ENCODE measurements at places on chromosomes 13 and 19.

DNA sequence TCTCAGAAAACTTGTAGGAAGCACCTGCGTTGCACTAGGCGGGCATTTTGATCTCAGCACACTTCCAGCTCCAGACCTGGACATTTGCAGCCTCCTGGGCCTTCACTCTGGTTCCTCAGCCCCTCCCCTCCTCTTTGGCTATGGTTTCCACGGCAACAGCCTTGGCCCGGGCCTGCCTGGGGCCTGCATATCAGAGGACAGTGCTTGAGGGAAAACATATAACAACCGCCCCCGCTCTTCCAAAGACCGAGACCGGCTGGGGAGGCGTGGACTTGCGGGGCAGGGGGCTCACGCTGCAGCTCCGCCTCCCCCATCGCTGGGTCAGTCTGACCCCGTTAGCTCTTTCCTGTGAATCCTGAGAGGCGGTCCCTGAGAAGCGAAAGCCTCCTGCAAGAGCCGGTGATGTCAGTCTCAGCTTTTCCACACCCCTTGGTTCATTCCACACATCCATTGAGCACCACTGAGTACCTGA is 125.7 kb upstream of the PEG3 start:
- DNase-seq, result no peak

DNA sequence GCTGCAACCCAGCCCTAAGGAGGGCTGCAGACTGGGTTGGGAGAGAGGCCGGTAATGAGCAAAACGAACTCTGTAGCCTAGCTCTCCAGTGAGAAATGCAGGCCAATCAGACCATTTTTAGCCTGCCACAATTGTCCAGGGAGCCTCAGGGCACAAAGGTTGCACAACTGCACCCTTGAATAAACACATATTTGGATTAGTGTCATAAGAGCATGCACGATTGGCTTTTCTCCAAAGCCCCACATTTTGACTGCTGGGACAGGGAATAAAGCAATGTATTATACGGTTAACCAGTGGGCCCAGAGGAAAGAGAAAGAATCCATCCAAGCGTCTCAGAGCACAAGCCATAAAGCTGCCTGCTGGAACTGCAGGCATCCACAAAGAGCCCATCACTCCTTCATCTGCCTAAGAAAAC is 729.4 kb upstream of the SGCG start:
- DNase-seq, result no peak

DNA sequence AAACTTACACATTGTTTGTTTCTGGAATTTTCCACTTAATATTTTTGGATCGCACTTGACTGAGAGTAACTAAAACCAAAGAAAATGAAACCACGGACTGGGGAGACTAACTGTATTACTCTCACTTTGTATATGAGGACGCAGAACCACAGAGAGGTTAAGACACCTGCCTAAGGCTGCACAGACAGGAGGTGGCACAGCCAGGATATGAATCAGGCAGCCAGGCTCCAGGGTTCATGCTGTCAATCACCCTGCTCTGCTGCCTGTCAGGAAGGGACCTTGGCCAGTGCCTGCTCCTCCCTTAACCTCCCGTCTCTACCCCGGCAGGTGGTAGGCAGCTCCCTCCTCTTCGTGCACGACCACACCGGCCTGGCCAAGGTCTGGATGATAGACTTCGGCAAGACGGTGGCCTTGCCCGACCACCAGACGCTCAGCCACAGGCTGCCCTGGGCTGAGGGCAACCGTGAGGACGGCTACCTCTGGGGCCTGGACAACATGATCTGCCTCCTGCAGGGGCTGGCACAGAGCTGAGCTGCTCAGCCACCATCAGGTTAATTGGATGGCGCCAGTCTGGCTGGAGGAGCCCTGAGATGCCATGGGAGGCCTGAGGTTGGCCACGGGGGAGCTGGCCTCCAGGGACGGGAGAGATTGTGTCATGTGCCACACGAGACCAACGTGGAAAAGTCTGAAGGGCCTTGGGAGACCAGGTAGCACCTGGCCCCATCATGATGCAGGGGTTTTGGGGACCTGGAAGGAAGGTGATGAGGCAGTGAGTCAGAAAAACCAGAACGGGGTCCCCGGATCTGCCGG is 11.0 kb downstream of the ACTMAP start:
- no peak for DNase-seq

DNA sequence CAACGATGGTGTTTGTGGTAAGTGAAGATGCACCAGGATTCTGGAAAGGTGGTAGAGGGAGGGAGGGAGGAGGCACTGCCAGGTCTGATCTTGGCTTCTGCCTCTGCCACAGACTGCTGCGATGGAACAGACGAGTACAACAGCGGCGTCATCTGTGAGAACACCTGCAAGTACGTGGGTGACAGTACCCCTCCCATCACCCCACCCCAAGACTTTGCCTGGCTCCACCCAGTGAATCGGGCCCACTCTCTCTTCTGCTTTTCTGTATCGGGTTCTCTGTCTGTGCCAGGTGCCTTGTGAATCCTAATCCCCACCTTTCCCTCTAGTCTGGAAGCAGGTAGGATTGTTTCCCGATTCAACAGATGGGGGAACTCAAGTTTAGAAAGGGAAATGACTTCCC is 2.5 kb downstream of the PRKCSH start:
- no peak for DNase-seq

- DNase-seq, result no peak
Observed at GRCh38 chr13:79451500-79451962, 29.4 kb upstream of the NDFIP2 start.
